ENCODE measurements at places on chromosomes 5 and 9. TPM values are rescaled to one million over a fixed set of nuclear protein-coding genes. Genes with fewer than 3 reads are reported as not detected.
A peak's percentile ranks its signal among the peaks of the same experiment; 100 is the strongest.

The TAF11L5 gene
- not detected for total RNA-seq

- DNase-seq: no peak
Measured at GRCh38 chr9:127989094-127989493, 8.3 kb upstream of the EEIG1 start.

The PCDHA6 gene
- 0.43 TPM for total RNA-seq

The PCDHA1 gene
- total RNA-seq: under 0.01 TPM

DNA sequence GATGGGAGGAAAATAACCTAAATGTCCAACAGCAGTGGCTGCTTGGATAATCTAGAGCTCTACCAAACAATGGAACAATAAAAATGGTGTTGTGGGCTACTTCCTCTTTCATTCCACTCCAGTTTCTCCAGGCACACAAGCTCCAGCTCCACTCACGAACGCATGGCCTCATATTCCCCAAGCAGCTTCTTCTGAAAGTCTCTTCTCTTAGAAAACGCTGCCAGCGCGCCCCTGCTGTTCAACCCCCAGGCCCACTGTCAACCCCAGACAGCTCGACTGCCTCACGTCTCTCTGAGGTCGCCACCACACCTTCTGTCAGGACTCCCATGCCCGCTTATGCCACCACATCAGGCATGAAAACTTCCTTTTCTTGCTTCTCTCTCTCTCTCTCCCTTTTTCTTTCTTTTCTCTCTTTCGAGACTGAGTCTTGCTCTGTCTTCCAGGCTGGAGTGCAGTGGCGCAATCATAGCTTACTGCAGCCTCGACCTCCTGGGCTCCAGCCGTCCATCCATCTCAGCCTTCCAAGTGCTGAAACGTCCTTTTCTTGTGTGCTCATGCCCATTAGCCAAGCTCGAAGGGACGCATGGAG lies 16.2 kb downstream of the OR2V2 start:
- no peak for DNase-seq

DNA sequence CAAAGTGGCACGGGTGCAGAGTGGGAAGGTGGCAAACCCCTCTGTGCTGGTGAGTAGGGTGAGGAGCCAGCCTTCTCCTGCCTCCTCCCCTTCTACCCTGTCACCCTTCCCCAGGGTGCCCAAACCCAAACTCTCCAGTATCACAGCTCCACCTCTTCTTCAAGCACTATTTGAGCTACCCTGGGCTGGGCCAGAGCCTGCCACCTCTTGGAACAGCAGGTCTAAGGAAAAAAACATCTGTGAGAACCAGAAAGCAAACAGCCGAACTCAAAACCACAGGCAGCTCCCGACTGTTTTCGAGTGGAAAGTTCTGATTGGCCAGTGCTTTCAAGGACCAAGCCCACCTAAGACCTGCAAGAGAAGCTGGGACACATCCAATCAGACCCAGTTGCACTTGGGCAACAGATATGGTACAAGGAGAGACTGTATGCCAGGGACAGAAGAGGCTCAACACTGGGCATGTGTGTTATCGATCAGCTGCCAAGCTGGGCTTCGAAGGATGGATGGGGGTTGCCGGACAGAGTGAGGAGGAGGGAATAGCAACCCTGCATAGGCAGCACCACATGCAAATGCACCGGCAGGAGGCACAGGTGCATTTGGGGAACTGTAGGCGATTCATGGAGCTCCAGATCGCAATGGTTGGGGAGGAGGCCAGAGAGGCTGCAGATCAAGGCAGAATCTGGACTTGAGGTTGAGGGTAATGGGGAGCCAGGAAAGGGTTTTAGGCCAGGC lies 19.7 kb downstream of the ACSL6 start:
- DNase-seq: no peak

- peak; percentile 37 for DNase-seq
Measured at GRCh38 chr5:10474521-10475075, 32.9 kb downstream of the ROPN1L start.

GRCh38 chr5:22669345-22669744 lies 183.8 kb downstream of the CDH12 start:
- no peak for DNase-seq

- peak; percentile 26 for DNase-seq
Measured at GRCh38 chr9:100170556-100170955, 71.5 kb downstream of the INVS start.

DNA sequence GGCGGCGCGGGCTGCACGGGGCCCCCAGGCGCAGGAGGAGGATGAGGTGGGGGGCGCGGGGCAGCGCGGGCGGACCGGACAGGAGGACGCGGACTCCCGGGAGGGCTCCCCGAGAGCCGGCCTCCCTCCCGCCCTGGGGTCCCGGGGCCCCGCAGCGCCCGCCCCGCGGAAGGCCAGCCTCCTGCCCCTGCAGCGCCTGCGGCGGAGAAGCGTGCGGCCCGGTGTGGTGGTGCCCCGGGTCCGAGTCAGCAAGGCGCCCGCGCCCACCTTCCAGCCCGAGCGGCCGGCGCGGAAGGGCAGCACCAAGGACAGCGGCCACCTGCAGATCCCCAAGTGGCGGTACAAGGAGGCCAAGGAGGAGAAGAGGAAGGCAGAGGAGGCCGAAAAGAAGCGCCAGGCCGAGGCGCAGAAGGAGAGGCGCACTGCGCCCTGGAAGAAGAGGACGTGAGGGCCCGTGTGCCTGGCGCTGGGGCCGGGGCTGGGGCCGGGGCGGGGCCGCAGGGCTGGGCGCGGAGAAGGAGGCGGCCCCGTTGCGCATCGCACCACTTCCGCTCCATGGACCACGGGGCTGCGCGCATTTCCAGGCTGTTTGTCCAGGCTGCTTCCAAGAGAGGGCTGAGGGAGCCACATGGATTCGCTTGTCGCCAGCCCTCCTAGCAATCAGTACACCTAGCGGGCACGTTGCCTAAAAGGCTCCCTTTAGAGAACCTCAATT lies 86.0 kb downstream of the ANKRD33B start:
- DNase-seq: no peak

The FCN1 gene
- not detected for total RNA-seq

GRCh38 chr5:171906066-171906570 lies 100.3 kb downstream of the FBXW11 start:
- no peak for DNase-seq

DNA sequence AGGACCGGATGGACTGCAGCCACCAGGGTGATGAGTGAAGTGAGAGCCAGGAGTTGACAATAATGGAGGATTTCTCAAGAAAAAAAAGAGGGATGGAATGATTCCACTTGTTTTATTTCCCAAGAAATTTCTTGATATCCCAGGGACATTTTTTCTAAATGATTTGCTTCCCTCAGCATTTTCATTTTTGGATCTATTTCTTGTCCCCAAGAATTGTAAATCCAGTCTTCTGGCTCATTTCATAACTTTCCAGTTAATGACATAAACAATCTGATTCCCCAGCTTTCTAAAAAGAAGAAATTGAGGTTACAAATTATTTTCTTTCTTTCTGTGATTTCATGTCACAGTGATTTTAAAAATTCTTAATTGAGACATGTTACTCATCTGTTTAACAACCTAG lies 446.5 kb downstream of the PRR16 start:
- no peak for DNase-seq

The GRIA1 gene
- total RNA-seq: 22.5 TPM

- DNase-seq: peak; percentile 5
Measured at GRCh38 chr5:92637960-92638359, 943.1 kb downstream of the NR2F1-AS1 start.

DNA sequence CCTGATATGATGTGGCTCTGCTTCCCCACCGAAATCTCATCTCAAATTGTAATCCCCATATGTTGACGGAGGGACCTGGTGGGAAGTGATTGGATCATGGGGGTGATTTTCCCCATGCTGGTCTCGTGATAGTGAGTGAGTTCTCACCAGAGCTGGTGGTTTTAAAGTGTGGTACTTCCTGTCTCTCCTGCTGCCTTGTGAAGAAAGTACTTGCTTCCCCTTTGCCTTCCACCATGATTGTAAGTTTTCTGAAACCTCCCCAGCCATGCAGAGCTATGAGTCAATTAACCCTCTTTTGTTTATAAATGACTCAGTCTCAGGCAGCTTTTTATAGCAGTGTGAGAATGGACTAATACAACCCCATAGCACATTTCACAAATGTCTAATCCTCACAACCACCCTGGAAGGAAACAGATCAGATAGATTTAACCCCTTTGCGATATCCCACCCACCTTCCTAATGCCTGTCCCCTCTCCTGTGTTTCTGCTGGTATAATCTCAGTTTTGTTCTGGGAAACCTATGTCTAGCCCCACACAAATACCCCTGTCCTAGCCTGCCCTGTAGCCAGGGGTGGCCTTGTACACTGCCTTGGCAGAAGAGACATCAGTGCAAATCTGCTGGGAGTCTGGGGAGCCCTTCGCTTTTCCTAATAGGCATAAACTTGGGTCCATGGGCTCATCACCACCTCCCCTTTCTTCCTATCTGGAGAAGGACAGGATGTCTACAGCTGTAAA lies 157.0 kb upstream of the RAI14 start:
- peak; percentile 95 for DNase-seq

DNA sequence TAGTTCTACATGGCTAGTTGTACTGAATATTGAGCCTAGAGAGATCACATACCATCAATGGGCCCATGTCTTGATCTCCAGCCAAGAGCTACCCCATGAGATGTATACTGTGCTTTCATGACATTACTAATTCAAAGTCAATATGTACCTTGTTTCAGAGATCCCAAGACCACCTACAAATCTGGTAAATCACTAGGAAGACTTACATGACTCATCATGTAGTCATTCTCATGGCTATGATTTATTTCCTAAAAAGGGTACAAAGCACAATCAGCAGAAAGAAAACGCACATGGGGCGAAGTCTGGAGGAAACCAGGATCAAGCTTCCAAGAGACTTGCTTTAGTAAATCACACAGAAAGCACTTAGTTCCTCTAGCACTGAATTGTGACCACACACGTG lies 103.0 kb downstream of the PCSK5 start:
- DNase-seq: peak; percentile 8

GRCh38 chr5:54215233-54215736 lies 95.1 kb downstream of the ARL15 start:
- DNase-seq: peak; percentile 54

- DNase-seq: no peak
Measured at GRCh38 chr5:148781766-148782165, 44.6 kb upstream of the ADRB2 start.

- no peak for DNase-seq
Measured at GRCh38 chr5:175714479-175715085, 56.7 kb downstream of the HRH2 start.

GRCh38 chr5:143968071-143968878 lies 156.3 kb downstream of the HMHB1 start:
- DNase-seq: peak; percentile 65

The NUTM2G gene
- not detected for total RNA-seq

DNA sequence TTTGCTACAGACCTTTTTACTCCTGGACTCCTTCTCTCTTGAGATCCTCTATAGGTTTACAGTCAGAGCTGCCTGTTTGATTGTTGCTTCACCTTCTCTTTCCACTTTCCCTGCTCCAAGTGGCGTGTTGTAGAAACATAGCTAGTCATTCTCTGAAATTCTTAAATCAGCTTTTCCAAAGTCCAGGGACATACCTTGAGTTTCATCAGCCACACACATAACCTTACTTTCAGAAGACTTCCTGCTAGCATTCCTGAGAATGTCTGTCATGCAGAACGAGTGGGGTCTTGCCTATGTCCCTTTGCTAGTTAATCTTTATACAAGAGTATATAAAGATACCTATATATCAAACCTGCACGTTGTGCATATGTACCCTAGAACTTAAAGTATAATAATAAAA lies 230.3 kb upstream of the ZNF462 start:
- DNase-seq: no peak

DNA sequence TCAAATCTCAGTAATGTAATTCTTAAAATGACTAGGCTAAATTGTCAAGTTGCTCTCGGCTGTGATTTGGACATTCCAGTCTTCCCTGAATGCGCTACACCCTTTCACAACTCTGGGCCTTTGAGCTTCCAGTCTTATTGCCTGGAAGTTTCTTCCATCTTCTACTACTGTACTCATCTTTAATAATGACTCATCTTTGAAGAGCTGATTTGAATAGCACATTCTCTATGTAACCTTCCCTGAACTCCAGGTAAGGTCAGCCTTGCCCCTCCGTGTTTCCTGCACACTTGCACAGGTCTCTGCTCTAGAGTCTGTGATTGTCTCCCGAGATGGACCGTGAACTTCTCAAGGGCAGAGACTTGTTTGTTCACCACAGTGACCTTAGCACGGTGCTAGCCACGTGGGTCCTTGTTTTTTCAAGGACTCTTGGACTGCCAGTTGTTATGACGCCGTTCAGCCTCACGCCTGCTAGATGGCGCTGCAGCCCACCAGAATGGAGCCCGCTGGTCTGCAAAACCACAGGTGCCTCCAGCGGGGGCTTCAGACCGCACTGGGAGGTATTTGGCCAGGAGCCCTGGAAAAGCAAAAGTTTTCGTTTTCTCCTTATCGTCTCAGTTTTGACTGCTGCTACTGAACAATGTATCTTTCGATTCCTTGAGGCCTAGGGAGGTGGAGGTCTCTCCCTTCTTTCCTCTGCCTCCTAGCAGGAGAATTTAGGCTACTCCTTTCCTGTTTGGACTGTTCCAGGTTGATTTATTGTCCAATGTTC lies 44.4 kb downstream of the SEC61B start:
- DNase-seq: peak; percentile 70
